ENCODE measurements at places on chromosomes 5 and 9. TPM values are rescaled to one million over a fixed set of nuclear protein-coding genes. Genes with fewer than 3 reads are reported as not detected.

DNA sequence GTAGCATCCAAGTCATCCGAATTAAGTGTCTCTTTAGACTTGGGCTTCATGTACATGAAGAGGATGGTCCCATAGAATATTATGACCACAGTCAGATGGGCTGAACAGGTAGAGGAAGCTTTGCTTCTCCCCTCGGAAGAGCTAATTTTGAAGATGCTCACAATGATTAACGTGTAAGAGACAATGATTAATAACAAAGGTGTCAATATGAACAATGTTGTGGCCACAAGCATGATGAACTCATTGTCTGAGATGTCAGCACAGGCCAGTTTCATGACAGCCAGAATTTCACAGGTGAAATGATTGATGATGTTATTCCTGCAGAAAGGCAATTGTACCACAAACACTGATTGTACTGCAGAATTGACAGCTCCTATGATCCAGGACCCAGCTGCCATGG, 626 bp downstream of the OR13C2 start:
- no peaks in the 10 kb centered on the region for H3K4me1 ChIP-seq
- no peak overlapping the region for H3K4me3 ChIP-seq
- H3K36me3 ChIP-seq, result no peaks in the 10 kb centered on the region
- no peak overlapping the region for H3K27ac ChIP-seq
- DNase-seq, result no peak

GRCh38 chr5:77170-77501, 14.8 kb upstream of the PLEKHG4B start:
- no peaks in the 10 kb centered on the region for H3K36me3 ChIP-seq
- no peak overlapping the region for H3K27ac ChIP-seq
- H3K4me1 ChIP-seq, result no peaks in the 10 kb centered on the region
- H3K27me3 ChIP-seq, result peaks cover 10% of the 10 kb centered on the region
- H3K4me3 ChIP-seq, result no peak overlapping the region

- H3K4me3 ChIP-seq, result no peak overlapping the region
- H3K36me3 ChIP-seq, result no peaks in the 10 kb centered on the region
- no peaks in the 10 kb centered on the region for H3K27me3 ChIP-seq
- no peak for DNase-seq
These were observed 89.9 kb downstream of the PIP5K1B start for GRCh38 chr9:68794898-68795297.

- no peaks in the 10 kb centered on the region for H3K36me3 ChIP-seq
- H3K27me3 ChIP-seq, result no peaks in the 10 kb centered on the region
- no peak for DNase-seq
- no peak overlapping the region for H3K4me3 ChIP-seq
These were observed 226.5 kb downstream of the DTWD2 start for GRCh38 chr5:118761814-118762213.

GRCh38 chr5:1759378-1759970, 40.2 kb downstream of the MRPL36 start:
- no peaks in the 10 kb centered on the region for H3K27me3 ChIP-seq
- no peaks in the 10 kb centered on the region for H3K4me1 ChIP-seq
- peak; percentile 50 for DNase-seq
- no peaks in the 10 kb centered on the region for H3K36me3 ChIP-seq
- no peak overlapping the region for H3K4me3 ChIP-seq

Gene SEMA5A
- 2.8 TPM for total RNA-seq

DNA sequence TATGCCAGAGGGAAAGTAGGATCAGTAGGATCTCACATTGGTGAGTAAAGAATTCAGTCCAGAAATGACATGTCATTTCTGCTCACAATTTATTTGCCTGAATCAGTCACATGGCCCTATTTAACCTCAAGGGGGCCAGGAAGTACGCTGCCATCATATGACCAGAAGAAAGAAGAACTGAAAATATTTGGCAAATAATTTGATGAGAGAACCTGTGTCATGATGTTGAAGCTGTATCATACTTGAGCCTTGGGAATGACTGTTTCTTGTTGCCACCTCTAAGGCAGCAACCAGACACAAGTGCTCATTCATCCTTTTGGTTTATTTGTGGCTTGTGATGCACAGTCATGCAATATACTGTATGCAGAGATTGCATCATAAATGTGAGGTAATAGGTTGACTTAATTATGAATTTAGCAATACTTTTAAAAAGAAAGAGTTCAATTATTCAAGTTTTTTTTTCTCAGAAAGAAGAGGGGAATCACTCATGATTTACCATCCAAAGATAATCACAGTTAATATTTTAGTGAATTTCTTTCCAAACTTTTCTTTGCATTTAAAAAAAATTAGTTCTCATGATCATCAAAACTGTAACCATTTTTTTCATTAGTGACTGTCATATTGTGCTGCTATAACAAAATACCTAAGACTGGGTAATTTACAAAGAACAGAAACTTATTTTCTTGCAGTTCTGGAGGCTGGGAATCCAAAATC, 8.2 kb upstream of the ZFYVE16 start:
- DNase-seq, result no peak
- no peak overlapping the region for H3K27ac ChIP-seq
- no peaks in the 10 kb centered on the region for H3K4me1 ChIP-seq
- H3K4me3 ChIP-seq, result no peak overlapping the region

All from sigmoid colon (tissue), 7 donors.